ENCODE measurements at places on chromosomes 2 and 18.

- no peak for DNase-seq
Measured at GRCh38 chr2:144042751-144043150, 477.2 kb downstream of the ZEB2 start.

DNA sequence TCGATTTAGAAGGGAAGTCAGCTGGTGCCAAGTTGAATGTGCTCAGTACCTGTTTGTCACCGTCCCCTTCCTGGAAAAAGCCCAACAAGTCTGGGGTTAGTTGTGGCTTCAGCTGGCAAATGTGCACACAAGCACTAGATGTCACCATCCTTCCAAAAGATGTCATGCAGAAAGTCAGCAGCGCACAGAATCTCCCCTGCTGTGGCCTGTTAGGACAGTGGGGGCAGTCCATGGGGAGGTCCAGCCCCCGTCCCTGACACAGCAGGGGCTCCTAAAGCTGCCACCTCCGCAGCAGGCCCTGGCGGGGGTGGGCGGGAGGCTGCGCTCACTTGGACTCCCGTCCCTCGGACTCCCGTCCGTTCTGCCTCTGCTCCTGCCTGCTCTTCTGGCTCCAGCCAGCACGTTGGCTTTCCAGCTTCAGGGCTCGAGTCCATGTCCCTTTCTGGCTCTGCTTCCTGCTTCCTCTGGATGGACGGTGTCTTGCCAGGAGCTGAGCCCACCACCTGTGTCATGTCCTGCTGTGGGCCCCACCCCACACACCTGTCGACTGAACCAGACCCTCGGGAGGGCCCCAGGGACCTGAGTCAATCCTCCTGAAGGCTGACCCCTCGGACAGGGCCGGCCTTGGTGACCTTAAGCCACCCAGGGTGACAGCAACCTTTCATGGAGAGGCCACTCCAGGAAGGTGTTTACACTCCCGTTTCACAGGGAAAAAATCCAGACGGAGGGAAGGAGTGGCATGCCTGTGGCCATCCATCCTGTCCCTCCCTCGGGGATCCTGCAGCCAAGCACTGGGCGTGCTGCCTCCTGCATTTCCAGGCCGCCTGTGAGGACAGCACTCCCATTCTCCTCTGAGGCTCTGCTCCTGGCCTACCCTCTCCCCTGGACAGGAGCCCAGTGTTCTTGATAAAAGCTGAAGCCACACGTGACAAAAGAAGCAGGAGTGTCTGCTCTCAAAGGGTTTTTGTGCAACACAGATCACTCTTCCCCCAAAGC lies 8.5 kb downstream of the RAB17 start:
- peak; percentile 42 for DNase-seq

DNA sequence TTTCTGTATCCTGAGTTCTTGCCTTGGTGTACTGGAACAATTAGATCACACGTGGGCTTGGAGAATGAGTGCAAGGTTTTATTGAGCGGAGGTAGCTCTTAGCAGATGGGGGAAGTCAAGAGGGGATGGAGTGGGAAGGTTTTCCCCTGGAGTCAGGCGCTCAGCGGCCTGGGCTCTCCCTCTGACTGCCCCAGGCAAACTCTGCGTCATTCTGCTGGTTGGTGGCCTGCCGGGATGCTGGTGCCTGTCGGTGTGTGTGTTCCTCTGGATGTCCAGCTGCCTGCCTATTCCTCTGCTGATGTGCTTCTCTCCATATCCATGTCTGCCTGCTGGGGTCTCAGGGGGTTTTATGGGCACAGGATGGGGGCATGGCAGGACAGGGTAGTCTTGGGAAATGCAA lies 111.0 kb downstream of the TRIB2 start:
- DNase-seq: no peak

DNA sequence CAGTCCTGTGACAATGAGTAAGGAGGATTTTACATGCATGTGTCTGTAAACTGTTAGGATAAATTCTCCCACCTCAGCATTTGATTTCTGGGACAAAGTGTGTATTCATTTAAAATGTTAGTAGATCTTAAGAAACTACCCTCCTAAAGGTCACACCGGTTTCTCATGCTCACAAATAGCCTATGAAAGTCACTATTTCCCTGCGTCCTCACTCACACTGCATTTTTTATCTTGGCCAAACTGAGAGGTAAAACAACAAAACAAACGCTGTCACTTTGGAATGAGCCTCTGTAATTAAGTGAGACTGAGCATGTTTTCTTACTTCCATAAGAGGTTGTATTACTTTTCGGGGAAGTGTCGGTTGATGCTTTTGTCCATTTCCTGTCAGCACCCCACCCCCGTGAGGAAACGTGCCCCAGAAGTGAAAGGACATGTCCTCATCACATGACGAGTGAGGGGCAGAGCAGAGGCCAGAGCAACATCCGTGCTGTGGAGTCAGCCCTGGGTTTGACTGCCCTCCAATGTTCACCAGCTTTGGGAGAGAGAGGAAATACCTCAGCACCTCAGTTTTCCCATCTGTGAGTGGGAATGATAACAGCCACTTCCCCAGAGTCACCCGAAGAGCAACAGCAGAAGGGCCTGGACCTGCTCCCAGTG lies 3.1 kb downstream of the GYPC start:
- peak; percentile 47 for DNase-seq

GRCh38 chr18:62773691-62774090 lies 58.4 kb downstream of the PHLPP1 start:
- no peak for DNase-seq

DNA sequence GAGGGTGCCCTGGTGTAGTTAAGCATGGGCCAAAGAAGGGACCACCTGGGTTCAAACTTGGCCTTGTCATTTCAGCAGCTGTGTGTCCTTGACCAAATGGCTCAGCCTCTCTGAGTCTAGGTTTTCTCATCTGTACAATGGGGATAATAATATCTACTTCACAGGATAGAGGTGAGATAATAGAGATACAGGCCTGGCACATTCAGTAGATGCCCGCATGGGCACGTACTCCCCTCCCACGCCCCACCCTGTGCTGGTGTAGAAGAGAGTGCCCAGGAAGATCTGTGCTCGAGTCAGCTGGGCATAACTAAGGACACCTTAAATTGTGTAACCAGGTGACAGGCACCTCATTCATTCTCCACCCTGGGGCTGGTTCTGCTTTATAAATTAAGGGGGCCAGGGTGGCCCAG lies 8.4 kb upstream of the TMEM185B start:
- no peak for DNase-seq

- no peak for DNase-seq
Measured at GRCh38 chr2:224062481-224063297, 23.6 kb upstream of the SERPINE2 start.

DNA sequence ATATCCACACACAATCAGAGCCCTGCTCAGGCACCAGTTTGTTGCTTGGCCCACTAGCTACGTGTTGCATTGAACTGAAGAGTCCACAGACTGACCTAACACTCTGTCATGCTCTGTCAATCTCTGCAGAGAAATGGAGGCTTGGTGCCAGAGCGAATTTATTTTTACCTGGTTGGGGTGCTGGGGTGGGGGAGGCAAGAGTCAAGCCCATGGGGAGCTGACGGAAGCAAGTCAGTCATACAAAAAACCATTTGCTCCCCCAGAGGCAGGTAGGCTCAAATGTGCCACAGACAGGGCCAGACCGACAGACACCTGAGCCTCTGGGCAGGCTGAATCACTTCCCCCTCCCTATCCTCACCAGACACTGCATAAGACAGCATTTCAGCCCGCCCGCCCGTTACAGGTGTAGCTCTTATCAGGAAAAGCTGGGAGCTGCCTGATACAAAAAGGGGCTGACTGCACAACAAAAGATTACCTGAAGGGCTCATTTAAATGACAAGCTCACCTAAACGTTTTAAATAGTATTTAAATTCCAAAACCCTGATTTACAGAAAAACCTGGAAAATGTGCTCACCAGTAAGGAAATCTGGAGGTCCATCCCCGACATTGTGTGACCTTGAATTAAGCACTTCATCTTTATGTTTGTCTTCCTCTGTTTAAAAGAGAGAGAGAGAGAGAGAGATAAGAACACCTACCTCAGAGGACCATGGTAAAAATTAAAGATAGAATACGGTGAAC lies 2.1 kb upstream of the PCBP1 start:
- no peak for DNase-seq

GRCh38 chr2:113225263-113226259 lies 51.8 kb downstream of the PSD4 start:
- peak; percentile 79 for DNase-seq

DNA sequence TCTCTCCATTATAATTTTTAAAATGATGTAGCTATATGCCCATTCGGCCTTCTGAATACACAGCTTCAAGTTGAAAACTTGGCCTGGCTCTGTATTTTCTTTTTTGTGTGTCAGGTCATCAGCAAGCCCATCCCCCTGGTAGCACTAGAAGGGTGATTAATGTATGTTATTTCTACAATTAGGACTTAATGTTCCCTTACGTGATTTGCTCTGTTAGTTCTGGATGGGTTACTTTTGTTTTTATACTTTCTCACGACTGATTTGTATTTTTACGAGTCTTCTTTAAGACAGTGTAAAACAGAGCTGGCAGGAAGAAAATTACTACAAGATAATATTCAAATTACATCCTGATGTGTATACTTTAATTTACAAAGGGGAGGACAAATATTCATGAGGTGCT lies 88.4 kb upstream of the RGPD4 start:
- DNase-seq: no peak

DNA sequence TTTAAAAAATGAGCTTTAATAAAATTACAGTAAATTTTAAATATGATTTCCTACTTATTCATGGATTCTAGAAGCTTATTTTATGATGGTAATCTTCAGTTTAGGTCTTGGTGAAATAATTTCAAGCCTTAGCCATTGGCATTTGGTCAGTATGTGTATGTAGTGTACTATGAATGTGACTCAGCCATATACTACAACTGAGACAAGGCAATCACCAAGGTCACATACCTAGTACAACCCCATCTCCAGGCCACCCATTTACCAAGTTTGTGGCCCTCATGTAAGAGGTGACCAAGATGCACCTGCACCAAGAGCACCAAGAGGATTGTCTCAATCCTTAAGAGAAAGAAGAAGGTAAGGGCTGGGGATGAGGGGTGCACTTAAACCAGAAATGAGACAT lies 54.8 kb upstream of the FRZB start:
- DNase-seq: no peak

DNA sequence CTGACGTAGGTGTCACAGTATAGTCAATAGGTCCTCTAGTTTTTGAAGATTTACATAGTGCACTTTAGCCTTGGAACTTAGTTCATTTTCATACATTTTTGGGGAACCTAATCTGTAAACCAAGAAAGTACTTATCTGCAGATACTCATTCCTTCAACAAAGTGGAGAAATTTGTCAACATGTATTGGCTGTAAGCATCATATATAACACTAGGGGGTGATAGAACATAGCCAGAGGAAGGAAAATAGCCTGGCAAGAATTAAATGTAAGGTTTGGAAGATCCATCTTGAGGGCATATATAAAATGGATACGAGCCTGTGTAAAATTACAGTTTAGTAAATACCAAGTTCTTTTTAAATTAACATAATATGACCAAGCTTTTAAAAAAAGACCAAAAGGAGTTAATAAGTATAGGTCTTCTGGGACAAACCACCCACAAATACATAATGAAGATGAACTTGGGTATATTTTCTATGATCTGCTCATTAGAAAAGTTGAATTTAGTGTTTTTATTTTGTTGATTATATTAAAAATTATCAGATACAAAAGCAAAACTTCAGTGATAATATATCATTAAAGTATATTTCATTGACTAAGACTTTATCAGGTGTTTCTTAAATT lies 18.2 kb downstream of the RPL37A start:
- DNase-seq: peak; percentile 25

DNA sequence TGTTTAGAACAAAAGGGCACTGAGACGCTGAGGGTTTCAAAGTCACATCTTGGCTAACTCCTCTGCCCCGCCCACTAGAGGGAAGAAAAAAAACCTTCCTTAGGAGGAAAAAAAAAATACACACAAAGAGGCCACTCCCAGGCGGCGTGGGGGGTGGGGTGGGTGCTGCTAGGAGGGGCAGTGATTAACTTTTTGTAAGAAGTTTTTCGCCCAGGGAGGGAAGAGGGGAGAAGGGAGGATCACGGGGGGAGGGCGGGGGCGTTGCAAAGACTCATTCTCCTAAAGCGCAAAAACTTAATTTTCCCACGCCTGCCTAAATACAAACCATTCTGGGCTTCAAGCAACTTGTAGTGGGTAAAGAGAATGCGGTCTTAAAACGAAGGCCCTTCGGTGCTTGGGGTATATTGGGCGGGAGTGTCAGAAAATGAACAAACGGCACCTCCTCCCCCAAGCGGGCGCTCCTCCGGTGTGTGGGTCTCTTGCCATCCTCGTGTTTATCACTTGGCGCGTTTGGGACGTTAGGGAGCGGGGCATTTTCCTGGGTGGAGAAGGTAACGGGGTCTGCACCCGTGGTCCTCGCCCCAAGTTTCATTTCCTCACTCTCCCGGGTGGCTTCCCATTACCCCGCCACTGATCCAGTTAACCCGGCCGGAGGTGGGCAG lies 1.7 kb downstream of the CXCR4 start:
- no peak for DNase-seq

GRCh38 chr18:6376433-6377229 lies 38.1 kb downstream of the L3MBTL4 start:
- no peak for DNase-seq

GRCh38 chr2:10832203-10832936 lies 19.8 kb upstream of the PDIA6 start:
- DNase-seq: peak; percentile 34

GRCh38 chr2:144351687-144352086 lies 168.2 kb downstream of the ZEB2 start:
- DNase-seq: no peak

- DNase-seq: no peak
Measured at GRCh38 chr18:56451188-56451587, 187.2 kb downstream of the TXNL1 start.

GRCh38 chr18:2956056-2956455 lies 56.9 kb downstream of the LPIN2 start:
- no peak for DNase-seq
